ENCODE measurements at places on chromosomes 16 and 17.

DNA sequence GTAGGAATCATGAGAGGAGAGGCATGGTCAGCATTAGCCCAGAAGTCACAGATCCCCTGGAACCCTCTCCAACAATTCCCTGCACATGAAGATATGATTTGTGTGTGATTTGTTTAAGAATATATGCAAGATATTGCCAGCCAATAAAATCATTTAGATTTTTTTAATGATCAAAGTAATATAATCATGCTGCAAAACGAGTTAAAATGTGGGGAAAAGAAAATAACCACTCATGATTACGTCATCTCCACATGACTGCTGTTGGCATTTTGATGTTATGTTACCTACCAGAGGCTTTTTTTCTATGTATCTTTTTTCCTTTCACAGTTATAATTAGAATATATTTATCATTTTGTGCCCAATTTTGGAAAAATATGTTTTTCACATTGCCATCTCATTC, 22.4 kb downstream of the SLC35G3 start:
- no peak for DNase-seq

- DNase-seq: no peak
Observed at GRCh38 chr16:85651629-85652430, 36.9 kb downstream of the GINS2 start.

DNA sequence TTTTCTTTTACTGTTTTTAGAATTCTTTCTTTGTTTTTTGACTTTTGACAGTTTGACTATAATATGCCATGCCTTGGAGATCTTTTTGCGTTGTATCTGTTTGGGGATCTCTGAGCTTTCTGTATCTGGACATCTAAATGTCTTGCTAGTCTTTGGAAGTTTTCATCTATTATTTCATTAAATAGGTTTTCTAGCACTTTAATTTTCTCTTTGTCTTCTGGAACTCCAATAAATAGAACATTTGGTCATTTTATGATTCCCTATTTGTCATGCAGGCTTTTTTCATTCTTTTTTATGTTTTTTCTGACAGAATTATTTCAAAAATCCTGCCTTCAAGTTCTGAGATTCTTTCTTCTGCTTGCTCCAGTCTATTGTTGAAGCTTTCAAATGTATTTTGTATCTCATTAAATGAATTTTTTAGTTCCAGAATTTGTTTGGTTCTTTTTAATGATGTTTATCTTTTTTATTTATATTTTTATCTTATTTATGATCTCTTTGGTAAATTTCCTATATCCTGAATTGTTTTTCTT, 201.4 kb downstream of the CHD9NB start:
- no peak for DNase-seq

- DNase-seq: no peak
Observed at GRCh38 chr16:2783581-2784357, 3.6 kb downstream of the PRSS33 start.

DNA sequence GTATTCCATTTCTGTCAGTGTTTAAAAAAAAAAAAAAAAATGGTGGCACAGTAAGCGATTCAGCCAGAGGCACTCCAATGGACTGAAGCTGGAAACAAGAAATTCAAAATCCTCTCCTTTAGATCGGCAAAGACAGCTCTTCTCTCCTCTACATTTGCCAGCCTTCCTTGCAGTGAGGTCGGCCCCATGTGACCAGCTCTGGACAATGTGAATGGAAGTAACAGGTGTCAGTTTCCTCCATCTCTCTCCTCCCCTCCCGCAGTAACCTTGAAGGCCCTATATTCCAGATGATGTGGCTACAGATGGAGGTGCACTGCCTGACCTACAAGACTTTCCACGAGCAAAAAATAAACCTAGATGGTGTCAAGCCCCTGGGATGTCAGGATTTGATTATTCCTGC, 15.0 kb downstream of the CUEDC1 start:
- DNase-seq: no peak

DNA sequence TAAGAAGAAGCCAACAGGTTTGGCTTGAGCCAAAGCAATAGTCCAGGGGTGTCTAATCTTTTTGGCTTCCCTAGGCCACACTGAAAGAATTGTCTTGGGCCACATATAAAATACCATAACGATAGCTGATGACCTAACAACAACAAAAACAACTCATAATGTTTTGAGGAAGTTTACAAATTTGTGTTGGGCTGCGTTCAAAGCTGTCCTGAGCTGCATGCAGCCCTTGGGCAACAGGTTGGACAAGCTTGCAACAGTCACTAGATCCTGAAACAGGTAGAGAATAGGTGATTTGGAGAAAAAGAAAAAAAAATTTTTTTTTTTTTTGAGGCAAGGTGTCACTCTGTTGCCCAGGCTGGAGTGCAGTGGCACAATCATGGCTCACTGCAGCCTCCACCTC, 4.5 kb downstream of the CRYBA1 start:
- DNase-seq: no peak

GRCh38 chr16:1378804-1379303, 27.1 kb downstream of the GNPTG start:
- no peak for DNase-seq

DNA sequence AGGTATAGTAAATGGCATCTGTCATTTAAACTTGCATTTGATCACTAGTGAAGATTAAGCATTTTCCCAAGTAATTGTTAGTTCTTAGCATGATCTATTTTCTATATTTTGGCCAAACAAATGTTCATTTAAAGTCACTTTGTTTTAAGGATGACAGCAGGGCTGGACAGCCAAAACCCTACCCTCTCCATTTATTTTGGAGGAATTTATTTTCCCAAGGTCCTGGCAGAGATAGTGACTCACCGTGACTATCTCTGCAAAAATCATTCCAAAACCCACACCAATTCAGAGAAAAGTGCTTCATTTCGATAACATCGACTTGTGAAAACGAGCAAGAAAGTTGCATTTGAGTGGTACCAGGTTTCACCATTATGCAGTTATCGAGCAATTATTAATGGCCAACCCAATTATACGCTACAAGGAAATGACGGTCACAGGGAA, 665 bp upstream of the AKAP1 start:
- no peak for DNase-seq
